SJSA1 (cell line): ENCODE measurements at places on chromosomes 7 and 10. TPM values are rescaled to one million over a fixed set of nuclear protein-coding genes. Genes with fewer than 3 reads are reported as not detected.

Gene FKBP9
- total RNA-seq, result 207 and 234 TPM in 2 replicates

Gene CNNM2
- 8.2 and 8.9 TPM in 2 replicates for total RNA-seq

Gene LHPP
- 8.8 and 14.7 TPM in 2 replicates for total RNA-seq

Gene SLC26A5
- total RNA-seq, result not detected in 2 replicates

Gene MYL10
- not detected in 2 replicates for total RNA-seq

Gene NOD1
- 4.2 and 6.2 TPM in 2 replicates for total RNA-seq

Gene NRP1
- 63.0 and 85.9 TPM in 2 replicates for total RNA-seq

DNA sequence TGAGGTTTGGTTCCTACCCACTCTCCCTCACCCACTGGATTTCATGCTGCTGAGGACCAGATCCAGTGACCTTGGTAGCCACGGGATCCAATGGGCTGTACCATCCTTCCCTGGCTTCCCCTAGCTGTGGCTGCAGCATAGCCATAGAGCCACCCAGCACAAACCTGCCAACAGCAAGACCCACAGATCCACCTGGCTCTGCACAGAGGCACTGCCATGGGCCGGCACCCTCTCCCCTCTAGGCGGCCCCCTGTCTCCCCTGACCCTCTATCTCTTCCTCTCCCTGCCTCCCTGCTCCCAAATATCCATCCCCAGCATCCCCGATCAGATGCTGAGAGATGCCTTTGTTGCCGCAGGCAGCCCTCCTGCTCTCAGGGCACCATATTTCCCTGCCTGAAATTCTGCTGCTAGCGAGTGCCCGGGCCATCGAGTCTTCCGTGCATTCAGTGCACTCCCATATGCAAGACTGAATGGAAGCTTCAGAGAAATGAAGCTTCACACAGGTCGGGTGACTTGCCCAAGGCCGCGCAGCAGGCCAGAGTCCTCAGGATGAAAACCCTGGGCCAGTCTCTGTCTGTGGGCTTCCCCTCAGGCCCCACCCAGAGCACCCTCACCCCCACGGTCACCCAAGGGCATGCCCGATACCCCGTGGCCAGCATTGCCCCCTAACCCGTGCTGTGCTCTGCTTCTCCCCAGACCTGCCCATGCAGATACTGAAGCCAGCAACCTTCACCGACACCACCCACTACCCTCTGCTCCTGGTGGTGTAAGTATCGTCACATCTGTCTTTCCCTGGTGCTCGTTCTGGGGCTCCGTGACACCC is 130.8 kb downstream of the PAXIP1 start:
- no peak for DNase-seq

DNA sequence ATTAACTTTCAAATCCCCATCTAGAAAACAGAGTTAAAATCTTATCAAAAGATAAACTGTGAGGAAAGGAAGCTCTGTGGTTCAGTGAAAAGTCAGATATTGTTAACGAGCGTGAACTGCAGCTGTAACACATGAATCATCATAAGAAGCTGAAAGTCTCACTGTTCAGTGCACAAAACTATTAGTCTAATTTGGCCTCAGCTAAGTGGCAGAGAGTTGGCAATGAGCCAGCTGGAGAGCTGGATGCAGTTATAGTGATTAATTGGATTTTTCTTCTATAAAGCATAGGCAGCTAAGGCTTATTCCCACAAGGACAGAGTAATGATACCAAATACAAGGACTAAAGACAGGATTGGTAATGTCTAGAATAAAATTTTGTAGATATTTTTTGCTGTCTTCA is 101.1 kb upstream of the ABCB5 start:
- DNase-seq, result no peak

DNA sequence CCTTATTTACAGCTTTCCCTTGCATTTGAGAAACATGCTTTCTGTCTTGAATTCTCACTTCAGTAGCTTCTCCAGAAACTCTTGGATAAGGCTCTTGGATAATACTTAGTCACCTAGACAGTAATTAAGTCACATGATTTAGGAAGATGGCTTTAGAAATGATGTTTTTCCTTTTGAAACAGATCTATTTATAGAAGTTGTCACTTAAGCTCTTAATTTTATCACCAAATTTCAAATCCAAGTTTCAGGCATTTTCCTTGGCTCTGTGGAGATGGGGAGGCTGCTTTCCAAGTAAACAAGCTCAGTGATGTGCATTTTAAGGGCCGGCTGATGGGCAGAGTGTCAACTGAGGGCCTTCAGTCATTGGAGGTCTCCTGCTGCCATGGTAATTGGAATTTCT is 130.3 kb downstream of the SRI start:
- DNase-seq, result no peak

- DNase-seq, result no peak
Observed at GRCh38 chr7:119936836-119937235, 336.1 kb upstream of the KCND2 start.

DNA sequence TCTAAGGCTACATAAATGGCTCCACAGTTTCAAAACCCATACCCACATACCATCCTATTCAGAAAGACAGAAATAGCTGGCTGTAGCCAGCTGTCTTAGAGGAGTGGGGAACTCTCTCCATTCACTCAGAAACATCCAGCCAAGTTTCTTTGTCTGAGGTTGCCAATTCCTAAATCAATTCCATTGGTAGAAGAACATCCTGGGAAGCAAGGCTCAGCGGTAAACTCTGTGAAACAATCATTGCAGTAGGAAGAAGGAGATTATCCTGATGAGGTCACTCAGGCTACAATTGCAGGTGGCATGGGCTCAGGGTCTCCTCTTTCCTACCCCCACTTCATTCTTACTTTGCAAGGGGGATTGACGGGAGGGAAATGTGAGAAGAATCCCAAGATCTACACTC is 154.0 kb downstream of the ETV1 start:
- no peak for DNase-seq

DNA sequence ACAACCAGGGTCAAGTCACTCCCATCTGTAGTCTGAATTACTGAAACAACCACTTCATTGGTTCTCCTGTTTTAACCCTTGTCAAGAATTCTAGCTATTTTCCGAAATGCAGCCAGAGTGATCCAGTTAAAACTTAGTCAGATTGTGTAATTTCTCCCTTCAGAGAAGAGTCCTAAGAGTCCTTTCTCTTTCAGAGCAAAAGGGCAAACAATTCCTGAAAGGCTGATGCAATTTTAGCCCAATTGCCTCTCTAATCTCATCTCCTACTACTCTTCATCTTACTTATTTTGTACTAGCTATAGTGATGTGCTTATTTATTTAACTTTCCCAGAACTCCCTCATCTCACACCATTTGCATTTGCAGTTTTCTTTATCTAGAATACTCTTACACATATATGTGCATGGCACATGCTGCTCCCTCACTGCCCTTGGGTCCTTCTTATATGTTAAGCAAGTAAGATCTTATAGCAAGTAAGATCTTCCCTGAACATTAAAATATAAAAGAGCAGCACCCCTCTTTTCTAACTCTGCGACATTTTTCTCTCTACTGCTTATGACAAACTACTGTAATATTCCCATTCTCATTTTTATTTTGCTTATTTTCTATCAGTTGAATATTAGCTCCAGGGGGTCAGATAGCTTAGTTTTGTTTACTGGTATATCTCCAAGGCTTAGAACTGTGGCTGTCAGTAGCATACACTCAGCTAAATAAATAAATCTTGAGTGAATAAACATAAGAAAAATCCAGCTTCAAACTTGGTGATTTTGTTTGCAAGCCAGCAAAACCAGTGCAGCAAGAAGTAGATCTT is 44.6 kb downstream of the HGF start:
- no peak for DNase-seq

- DNase-seq, result no peak
Observed at GRCh38 chr10:104232613-104233102, 494 bp upstream of the CFAP43 start.

DNA sequence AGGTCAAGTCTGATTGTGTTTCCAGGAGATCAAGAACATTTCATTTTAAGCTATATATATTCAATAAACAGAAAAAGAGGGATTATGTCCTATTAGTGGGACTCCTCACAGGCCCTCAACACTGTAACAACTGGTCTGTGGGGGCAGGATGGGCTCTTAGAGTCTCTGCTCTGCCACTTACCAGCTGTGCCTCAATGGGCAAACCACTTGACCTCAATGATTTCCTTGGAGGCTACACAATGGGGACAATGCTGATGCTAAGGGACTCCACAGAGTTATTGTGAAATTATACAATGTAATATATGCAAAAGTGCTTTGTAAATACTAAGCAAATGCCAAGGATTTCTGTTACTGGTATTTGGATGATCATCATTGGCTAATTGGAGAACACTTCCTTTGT is 33.2 kb upstream of the MXI1 start:
- DNase-seq, result peak; percentile 7

- DNase-seq, result no peak
Observed at GRCh38 chr7:1288996-1289551, 56.4 kb downstream of the UNCX start.

DNA sequence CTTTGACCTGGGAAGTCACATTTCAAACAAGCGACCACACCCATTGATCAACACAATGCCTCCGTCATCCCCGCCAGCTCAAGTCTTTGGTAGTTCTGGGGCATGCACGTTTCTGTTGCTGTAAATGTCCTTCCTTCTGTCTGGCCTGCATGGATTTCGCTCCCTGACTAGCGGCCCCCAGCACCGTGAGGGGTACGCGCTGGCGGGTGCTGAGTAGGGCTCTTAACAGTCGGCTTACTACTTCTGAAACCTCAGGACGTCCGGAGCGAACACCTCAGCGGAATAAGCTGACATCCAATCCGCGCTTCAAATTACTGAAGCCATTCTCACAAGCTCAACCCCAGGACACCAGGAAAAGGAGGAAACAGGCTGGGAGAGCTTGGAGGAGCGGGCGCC is 505 bp downstream of the NUDCD3 start:
- no peak for DNase-seq

GRCh38 chr7:47179812-47180515 is 401.9 kb downstream of the TNS3 start:
- peak; percentile 56 for DNase-seq

DNA sequence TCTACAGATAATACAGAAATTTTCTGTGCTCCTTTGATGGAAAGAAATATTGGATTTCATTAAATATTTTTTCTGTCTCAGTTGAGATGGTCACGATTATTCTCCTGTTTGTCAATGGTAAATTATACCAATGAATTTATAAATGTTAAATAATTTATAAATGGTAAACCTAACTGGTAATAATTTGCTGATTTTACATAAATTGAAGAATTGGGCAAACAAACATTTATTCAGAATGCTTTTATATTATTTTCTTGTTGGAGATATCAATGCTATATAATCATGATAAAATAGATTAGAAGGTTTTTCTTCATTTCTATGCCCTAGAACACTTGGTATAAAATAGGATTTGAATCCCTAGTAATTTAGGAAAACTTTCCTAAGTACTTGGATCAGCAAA is 597.6 kb upstream of the IGFBP3 start:
- no peak for DNase-seq

- DNase-seq, result no peak
Observed at GRCh38 chr7:77253151-77253550, 53.5 kb upstream of the FGL2 start.

DNA sequence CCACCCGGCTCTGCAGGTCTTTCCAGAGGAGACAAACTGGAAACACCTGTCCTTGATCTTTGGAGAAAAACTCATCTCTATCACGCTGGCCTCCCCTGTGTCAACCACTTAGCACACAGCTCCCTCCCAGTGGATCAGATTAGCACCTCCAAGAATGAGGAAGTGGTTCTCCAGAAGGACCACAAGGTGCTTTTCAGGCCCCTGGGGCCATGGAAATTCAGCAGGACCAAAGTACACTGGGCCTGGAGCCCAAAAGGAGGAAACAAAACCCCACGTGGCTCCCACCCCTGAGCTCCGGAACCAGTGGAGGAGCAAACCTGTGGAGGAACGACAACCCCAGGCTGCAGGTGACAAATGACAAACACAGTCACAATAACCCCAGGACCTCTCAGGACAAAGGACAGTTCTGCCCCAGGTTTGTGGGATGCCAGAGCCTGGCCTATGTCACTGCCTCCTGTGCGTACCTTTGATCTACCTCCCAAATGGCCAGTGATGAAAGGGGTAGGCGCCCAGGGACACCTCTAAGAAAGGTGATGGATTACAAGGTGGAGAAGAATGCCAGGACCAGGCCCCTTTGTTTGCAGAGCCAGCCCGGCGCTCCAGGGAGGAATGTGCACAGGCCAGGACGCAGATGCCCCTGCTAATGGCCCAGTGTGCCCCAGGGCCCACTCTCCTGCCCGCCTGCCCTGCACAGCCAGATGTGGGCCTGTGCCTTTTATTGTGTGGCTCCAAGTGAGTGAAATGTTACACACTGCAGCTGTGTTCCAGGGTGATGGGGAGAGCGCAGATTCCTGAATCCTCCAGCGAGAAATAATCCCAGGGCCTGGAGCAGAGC is 5.7 kb downstream of the TNS3 start:
- DNase-seq, result no peak

DNA sequence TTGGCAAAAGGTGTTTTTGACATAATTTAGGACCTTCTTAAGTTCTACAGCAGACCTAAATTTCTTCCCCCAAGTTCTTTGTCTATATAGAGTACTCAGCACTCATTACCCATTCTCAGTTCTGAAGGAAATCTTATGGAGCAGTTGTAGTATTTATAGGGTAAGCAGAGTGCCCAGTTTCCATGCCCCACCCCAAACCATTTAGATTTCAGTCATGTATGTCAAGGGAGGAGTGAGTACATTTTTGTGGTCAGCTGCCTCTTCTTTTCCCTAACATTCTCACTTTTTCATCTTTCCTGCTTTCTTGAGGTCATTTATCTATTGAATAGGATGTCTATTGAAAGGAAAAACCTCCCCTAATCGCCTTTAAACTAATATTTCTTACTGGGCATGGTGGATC is 83.3 kb downstream of the KAT6B start:
- DNase-seq, result peak; percentile 44

DNA sequence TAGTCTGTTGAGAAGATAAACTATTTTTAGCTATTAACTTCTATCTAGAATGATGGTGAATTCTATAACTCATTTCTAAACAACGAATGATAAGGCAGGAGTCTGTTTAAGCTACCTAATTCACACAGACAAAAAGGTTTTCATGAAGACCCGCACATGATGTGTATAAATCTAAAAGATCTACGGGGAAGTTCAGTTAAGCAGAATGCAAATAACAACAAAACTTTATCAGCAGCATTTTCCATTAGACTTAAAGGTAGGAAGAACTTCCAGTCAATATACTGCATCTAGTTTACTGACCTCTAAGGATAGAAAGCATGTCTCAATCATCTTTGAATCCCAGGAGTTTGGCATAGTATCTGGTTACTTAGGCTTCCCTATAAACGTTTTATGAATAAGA is 62.6 kb downstream of the CDK6 start:
- no peak for DNase-seq

DNA sequence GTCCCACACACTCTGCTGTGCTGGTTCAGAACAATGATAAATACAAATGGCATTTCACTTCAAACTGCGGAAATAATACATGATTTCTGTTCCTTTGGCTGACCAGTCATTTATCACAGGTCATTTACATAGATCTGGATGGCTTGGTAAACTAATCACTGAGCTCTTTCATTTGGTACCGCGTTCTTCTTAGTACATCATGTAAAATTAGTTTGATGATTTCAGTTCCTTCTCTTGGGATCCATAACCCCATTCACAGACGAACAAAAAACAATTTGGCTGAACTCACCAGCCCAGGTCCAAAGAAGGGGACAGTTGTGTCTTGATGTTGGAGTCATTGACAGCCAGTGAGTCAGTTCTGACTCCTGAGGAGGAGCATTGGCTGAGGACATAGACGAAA is 689.8 kb downstream of the INHBA start:
- DNase-seq, result no peak

- DNase-seq, result no peak
Observed at GRCh38 chr7:33452805-33453502, 323.6 kb downstream of the BBS9 start.

GRCh38 chr10:4294996-4295792 is 510.2 kb upstream of the KLF6 start:
- DNase-seq, result no peak
